Chondrocyte (in vitro differentiated cells): ENCODE measurements at places on chromosomes 13 and 19. TPM values are rescaled to one million over a fixed set of nuclear protein-coding genes. Genes with fewer than 3 reads are reported as not detected.

Gene BEST2
- not detected in 3 replicates for total RNA-seq

- H3K4me3 ChIP-seq, result no peak overlapping the region
- peaks cover 1% of the 10 kb centered on the region for H3K36me3 ChIP-seq
- H3K4me1 ChIP-seq, result peaks cover 30% of the 10 kb centered on the region
Observed at GRCh38 chr13:35479706-35480105, 3.2 kb upstream of the MAB21L1 start.

- no peak overlapping the region for H3K4me3 ChIP-seq
- no peak overlapping the region for H3K27ac ChIP-seq
- peaks cover 2% of the 10 kb centered on the region for H3K27me3 ChIP-seq
- no peaks in the 10 kb centered on the region for H3K4me1 ChIP-seq
Observed at GRCh38 chr13:21825801-21826200, 154.9 kb downstream of the FGF9 start.

GRCh38 chr19:41334793-41335192 is 18.9 kb downstream of the TGFB1 start:
- no peaks in the 10 kb centered on the region for H3K27me3 ChIP-seq
- H3K27ac ChIP-seq, result peak overlapping the region; percentile 45
- DNase-seq, result no peak
- H3K4me1 ChIP-seq, result peaks cover 9% of the 10 kb centered on the region
